AG08395 (cell line): ENCODE measurements at places on chromosomes 7 and 10.
A peak's percentile ranks its signal among the peaks of the same experiment; 100 is the strongest.

DNA sequence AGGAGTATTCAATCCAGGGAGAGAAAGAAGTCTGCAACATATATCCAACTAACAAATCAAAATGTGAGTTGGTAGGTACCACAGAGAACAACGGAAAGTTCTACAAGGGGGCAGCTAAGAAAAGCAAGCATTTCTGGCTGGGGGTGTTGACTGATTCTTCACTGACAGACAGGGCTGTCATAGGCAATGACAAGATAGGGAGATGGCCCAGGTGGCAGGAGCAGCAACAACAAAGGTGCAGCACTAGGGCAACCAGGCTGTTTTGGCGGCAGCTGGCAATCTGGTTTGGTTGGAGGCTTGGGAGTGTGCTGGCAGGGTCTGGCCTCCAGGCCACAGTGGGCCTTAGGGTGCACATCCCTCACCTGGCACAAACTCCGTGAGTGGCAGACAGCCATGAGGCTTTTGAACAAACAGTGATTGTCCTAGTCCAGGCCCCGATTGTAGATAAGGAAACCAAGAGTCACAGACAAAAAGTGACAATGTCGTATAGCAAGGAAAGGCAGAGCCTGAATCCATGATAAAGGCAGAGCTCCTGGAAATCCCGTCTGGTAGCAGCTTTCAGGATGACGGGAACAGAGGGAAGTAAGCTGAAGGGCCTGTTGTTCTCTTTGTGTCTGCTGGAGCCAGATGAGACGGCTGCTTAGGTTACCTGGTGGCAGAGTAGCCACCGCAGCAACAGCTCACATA, 28.4 kb downstream of the DPCD start:
- no peak for DNase-seq

GRCh38 chr10:97708976-97709946, 4.3 kb upstream of the MARVELD1 start:
- DNase-seq = peak; percentile 83

- DNase-seq = no peak
Observed at GRCh38 chr7:2978408-2978807, 65.3 kb downstream of the CARD11 start.

DNA sequence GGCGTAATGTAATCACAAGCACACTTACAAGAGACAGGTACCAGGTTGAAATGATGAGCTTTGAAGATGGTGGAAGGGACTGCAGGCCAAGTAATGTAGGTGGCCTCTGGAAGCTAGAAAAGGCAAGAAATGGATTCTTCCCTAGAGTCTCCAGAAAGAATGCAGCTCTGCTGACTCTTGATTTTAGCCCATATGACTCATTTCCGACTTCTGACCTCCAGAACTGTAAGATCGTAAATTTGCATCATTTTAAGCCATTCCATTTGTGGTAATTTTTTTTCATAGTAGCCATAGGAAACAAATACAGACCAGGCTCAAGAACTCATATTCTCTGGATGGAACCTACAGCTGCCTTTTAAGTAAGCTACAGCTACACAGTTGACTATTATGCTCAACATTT, 315.5 kb downstream of the MAGI2 start:
- DNase-seq = peak; percentile 9

- no peak for DNase-seq
Observed at GRCh38 chr7:80145780-80146422, 11.3 kb downstream of the GNAI1 start.

DNA sequence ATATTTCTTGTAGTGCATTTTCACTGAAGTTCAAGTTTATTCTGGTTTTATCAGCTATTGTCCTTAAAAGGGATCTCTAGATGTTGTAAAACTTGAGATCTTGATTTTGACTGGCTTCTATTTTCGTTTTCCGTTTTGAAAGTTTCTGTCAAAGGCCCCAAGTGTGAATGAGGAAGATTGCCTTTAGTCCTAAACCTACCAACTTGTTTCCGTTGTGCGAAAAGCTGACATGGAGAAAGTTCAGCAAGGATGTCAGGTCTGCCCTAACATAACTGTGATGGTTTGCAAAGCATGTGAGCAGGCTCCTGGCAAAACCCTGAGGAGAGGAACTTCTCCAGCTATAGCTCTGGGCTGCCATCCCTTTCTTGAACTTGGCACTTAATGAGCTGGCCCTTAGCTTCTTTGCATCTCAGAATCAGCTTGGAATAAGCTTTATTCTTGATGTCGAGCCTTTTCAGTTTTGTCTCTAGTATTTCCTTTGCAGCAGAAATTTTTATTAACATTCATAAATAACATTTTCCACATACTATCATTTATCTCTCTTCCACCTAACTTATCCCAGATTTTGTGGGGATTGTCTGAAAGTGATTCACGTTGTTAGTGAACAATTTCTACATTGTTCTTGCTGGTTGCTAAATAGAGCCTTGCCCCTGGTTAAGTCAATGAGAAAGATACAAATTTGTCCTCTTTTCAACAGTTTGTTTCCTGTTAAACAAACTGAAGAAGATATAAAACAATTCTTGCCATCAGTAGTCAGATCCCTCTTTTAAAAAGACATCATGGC, 559.4 kb downstream of the SUGCT start:
- DNase-seq = no peak

DNA sequence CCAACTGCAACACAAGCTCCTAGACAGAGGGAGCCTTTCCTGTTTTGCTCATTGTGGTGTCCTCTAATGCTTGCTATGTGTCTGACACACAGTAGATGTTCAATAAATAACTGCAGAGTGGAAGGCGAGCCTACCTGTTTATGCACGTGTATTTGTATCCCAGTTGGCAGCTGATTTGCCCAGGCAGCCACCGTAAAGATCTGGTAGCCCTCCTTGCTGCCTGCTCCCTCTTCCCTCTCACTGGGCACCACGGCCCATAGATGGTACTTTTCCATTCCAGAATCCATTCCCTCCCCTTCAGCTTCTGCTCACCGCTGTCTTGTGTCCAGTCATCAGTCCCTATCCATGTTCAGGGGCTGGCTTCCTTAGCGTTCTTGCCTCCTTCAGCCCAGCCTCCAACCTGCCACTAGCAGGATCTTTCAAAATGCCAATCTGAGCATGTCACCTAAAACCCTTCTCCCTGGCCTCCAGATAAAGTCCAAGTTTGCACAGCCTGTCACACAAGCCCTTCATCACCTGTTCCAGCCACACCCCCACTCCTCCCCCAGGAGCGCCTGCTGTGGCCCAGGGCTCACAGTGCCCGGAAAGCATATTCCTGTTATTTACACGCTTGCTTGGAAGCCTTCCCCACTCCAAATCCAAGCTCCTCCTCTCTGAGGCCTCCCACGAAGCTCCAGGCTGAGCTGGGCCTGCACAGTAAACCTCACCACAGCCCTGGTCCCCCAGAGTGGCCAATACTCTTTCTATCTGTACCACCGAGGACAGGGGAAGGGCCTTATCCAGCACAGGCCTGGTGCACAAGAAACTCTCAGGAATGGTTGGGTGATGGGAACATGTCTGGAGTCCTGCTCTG, 21.0 kb downstream of the ZCCHC24 start:
- no peak for DNase-seq

- no peak for DNase-seq
Observed at GRCh38 chr7:50229964-50230363, 74.6 kb upstream of the IKZF1 start.

GRCh38 chr10:44889834-44890233, 21.3 kb upstream of the TMEM72 start:
- no peak for DNase-seq

DNA sequence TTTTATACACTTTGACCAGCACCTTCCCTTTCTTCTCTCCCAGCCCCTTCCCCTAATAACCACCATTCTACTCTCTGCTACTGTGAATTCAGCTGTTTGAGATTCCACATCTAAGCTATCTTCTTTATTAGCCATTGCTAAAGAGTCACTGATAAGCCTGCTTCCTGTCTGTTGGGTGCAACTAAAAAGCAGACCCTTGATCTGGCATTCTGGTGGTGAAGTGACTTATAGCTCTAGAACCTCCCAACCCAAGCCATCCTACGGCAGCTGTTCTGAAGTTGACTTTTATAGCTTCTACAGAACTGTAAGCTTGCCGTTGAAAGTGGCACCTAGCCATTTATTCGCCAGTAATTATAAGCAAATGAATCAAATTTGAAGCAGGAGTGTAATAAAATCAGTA, 105.6 kb downstream of the AHR start:
- DNase-seq = no peak

- peak; percentile 80 for DNase-seq
Observed at GRCh38 chr10:122441961-122442360, 12.5 kb upstream of the ARMS2 start.

- DNase-seq = no peak
Observed at GRCh38 chr7:153044981-153045380, 285.4 kb downstream of the ACTR3B start.

DNA sequence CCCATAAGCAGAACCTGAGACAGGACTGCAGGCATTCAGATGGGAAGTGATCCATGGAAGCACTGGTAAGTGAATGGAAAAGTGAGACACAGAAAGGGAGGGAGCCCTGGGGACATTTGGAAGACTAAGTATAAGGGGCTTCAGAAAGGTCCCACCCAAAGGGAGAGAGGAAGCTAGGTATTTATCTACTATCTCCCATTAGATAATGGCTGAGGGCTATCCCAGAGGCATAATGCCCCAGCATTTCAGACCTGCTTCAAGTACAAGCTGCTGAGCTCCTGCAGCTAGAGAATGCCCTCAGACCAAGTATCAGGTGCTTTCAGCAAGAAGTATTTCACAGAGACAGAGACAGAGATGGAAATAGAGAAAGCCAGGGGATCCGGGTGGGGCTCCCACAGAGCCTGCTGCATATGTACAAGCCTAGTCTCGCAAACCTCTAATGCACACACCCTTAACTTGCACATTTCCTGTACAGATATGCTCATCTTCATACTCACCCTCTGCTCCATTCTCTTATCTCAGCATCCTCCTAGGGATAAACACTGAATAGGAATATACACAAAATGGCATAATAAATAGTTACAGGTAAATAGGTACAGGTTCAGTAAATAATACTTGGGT, 20.2 kb downstream of the KDM7A start:
- DNase-seq = no peak

DNA sequence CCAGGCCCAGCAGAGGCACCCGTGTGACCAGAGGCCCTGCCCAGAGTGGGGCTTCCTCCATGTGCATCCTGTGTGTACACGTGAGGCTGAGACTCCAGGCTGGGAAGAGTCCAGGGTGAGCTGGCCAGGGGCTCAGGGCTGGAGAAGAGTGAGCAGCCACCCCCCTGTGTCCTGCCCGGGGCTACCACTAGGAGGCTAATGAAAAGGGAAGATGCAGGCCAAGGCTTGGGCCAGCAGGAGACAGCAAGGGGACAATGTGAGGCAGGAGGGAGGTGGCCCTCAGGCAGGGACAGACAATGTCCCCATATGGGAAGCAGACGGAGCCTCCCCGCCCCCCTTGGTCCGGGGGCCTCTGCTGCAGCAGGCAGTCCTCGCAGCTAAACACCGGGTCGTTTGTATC, 102.0 kb downstream of the HIF1AN start:
- no peak for DNase-seq

DNA sequence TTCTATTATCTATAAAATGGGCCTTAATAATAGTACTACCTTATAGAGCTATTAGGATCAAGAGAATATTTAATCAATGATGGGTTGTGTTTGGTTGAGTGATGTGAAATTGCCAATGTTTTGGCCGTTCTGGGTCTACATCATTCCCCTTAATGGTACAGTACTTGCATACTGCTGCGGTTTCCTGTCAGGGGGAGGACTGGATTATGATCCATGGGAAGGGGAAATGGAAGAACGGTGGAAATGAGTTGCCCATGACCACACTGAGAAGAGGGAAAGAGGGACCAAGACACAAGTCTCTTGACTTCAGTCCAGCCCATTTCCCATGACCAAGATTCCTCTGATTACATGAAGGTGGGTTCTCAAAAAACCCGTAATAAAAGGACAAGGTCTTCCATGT, 999 bp upstream of the MRPS24 start:
- DNase-seq = no peak

GRCh38 chr10:80041162-80041561, 37.3 kb upstream of the TMEM254 start:
- no peak for DNase-seq

- no peak for DNase-seq
Observed at GRCh38 chr10:79482304-79482703, 30.0 kb upstream of the EIF5AL1 start.

DNA sequence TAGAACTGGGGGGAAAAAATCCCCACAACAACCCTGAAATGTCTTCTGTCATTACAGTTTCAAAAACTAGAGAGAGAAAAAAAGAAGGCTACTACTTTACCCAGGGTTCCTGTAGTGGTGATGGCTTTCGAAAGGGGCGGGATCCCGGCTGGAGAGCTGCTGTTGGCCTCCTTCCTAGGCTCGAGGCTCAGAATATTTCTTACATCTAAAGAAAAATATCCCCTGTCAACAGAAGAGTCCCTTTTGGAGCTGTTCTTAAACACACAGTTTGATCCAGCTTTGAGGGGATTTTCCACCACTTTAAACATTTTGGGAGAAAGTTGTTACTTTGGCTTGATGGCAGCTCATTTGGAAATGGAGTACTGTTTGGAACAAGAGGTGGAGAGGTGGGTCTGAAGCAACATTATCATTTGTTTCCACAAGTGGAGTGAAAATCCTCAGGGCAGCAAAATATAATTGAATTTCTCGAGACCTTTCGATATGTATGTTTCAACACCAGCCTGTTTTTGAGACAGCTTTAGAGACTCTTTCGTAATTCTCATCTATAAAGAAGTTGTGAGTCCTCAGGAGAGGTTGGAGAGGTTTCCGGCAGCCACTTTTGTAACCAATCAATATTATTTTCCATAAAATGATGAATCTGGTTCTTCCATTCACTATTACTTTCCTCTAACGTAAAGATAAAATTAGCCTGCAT, 5.1 kb downstream of the HOXA13 start:
- peak; percentile 6 for DNase-seq

GRCh38 chr7:16930946-16931345, 49.2 kb upstream of the AGR3 start:
- DNase-seq = no peak
